ENCODE measurements at places on chromosomes 2 and 18.

- no peak for DNase-seq
These were observed 138.9 kb upstream of the NRP2 start for GRCh38 chr2:205543262-205543843.

- no peak for DNase-seq
These were observed 27.9 kb upstream of the TYMS start for GRCh38 chr18:629269-630150.

GRCh38 chr18:23861805-23862470, 152.6 kb upstream of the TTC39C start:
- no peak for DNase-seq

DNA sequence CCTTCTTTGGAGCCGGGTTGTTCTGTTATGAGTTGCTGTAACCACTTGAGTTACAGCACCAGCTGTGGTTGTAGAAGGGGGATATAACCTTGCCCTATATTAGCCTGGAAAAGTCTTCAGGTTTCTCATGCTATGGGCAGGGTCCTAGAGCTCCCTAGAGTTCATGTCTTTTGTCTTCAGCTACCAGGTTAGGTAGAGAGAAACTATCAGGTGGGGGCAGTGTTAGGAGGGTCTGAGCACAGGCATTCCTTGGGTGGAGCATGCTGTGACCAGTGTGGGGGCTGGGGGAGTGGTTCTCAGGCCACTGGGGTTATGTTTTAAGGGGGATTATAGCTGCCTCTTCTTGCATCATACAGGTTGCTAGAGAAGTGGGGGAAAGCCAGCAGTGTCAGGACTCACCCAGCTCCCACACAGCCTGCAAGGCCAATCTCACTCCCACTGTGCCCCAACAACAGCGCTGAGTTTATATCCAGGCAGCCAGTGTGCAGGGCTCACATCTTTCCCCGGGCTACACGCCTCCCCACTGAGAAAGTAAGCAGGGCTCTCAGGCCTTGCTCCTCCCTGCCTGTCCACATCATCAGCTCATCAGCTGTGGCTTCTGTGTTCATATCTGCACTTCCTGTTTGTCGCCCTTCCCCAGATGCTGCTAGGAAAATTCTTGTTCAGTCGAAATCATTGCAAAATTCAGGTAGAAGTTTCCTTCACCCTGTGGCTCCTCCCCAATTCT, 133.8 kb upstream of the NRXN1 start:
- DNase-seq, result no peak

- no peak for DNase-seq
These were observed 114.5 kb downstream of the PIEZO2 start for GRCh38 chr18:11034884-11035283.

Data from WERI-Rb-1 (cell line).